ENCODE measurements at places on chromosomes 16 and 17.

DNA sequence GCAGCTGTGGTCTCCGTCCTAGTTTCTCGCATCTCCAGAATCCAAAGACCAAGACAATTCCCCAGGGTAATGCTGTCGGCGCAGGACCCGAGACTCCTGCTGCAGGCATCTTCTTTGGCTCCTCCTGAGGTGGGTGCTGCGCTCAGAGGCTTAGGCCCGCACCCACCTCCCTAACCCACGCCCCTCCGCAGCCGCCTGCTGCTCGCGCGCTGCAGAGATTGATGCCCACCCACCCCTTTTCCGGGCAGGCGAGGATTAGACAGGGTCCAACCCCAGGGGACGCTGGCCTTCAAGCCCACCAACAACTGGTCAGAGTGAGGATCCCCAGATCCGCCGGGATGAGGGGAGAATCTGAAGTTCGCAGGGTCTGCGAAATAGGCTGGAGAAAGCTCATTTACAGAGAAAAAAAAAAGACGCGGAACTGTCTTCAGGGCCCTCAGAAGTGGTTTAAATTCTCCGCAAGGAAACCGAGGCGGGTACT lies 27.9 kb downstream of the SLFN11 start:
- no peak for DNase-seq

DNA sequence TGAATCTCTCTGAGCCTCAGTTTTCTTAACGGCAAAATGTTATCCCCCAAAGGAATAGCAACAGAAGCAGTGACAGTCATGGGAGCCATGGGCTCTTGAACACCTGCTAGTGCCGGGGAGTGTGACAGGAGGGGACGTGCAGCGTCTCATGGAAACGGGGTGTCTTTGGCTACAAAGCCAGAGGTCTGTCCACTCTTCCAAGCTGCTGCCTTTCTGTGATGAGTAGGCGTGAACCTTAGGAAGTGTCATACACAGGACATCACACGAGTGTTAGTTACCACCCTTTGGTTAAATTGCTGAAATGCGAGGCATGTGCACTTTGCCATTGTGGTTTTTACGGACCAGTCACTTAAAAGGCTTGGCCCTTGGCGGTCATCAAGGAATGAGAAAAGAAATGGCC lies 93.4 kb downstream of the IRF8 start:
- no peak for DNase-seq

DNA sequence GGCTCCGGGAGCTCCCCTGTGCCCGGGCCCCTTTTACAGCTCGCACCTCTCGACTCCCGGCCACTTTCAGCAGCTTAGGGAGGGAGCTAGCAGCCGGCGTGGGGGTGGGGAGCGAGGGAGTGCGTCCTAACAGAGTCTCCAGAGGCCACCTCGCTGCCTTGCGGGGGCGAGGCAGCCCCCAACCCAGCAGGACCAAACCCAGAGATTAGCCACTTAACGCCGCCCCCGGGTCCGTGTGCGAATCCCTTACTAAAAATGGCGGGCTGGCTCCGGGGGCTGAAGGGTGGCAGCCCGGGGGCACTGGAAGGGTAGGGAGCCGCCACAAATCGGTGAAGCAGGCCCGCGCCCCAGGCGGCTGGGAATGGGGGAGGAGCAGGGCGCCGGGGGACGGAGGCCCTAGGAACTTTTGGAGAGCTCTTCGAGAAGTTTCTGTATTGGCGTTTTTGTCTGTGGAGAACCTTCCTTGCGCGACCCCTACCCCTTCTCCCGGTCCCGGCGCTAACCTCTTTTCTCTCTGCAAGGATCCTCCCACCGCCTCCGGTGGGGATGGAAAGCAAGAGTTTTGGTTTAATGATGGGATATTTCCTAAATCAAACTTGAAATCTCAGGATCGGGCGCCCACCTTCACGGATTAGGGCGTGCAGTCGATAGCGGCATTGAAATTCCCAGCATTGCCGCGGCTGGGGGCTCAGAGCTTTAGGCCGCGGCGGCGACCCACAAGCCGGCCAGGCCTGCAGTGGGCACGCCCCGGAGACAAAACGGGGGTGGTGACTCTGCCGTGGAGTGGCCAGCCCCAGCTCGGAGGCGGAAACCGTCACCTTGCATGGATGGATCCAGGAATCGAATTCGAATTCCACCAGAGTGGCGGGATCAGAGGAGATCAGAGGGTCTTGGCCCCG lies 793 bp upstream of the IRX3 start:
- DNase-seq: no peak

- DNase-seq: no peak
Measured at GRCh38 chr17:5481451-5481850, 4.5 kb downstream of the DERL2 start.

DNA sequence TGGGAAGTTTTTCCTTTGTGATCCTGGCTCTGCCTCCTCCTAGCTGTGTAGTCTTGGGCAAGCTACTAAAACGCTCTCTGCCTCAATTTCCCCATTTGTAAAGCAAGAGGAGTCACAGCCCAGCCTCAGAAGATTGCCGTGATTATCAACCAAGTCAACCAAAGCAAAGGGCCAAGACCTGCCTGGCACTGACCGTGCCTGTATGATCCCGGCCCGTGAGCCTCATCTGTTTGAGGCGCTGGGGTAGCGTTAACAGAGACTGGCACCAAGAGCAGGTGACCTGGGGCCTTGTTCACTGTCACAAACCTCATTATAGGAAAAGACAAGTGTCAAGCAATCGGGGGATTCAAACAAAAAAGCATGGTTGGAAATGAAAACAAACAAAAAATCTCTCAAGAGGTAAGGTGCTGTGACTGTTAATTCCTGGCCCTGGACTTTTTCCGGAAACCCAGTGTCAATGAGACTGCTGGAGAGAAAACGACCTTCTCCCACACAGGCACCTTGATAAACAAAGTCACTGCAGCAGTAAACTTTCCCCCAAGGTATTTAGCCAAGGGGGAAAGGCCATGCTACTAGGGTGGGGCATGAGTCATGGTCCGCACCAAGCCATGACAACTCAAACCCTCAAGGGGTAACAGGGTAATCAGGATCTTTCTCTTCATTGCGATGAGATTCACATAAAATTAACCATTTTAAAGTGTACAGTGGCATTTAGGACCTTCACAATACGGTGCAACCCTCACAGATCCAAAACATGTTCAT lies 5.4 kb downstream of the MEAK7 start:
- no peak for DNase-seq

GRCh38 chr16:28538733-28539596 lies at the start of gene NUPR1:
Gene NUPR1 (minus strand): TSS chr16:28538974. CDS start chr16:28538907, 67 bp downstream.
- DNase-seq: no peak

DNA sequence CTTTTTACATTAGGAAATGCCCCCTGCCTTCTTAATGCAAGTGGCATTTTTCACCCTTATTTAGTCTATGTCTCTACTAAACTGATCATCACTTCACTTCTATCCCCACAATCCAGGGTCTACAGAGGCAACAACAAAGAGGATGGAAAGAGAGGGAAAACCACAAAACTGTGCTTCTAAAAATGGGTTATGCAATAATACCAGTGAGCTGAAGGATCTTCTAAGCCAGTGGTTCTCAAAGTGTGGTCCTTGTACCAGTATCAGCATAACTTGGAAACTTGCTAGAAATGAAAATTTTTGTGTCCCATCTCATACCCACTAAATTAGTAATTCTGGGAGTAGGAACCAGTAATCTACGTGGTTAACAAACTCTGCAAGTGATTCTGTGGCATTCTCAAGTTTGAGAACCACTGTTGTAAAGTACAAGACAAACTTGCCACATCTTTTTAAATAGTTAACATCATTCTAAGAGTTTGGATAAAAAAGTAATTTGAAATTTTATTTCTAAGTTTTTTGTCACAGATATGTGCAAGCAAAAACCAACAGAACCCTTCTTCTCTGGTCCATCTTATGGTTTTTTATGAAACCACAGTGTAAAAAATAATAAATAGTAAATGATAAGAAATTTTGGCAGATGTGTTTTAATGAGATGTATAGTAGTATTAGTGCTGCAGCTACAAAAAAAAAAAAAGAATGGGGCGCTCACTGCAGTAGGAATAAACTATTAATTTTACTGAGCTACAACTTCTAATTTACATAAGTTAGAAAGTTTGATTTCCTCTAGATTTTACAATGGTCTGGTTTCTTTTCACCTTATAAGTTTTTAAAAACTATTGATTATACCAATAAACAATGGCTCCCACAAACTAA lies 16.2 kb downstream of the CDC27 start:
- DNase-seq: no peak

DNA sequence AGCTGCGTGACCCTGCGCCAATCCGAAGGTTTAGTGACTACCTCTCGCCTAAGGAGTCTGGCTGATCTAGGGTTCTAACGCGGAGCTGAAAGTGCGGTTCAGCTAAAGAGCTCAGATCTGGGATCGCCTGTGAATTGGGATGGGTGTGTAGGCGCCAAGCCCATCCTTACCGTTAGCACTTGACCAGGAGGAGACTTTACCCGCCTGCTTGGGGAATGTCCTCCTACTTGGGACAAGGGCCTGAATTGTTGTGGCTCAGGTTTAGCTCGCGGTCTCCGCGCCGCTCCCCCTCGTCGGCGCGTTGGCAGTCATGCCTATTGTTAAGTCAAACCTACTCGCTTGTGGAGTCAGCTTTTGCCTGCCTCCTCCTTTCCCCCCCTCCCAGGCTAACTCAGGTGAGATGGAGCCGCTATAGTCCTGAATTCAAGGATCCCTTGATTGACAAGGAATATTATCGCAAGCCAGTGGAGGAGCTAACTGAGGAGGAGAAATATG lies 480 bp downstream of the MRPS7 start:
- no peak for DNase-seq

- peak; percentile 9 for DNase-seq
Measured at GRCh38 chr17:77959126-77959925, 823 bp downstream of the TNRC6C start.

GRCh38 chr17:39208893-39209292 lies 8.8 kb downstream of the RPL19 start:
- no peak for DNase-seq

GRCh38 chr16:58615280-58615679 lies 14.3 kb downstream of the CNOT1 start:
- no peak for DNase-seq

DNA sequence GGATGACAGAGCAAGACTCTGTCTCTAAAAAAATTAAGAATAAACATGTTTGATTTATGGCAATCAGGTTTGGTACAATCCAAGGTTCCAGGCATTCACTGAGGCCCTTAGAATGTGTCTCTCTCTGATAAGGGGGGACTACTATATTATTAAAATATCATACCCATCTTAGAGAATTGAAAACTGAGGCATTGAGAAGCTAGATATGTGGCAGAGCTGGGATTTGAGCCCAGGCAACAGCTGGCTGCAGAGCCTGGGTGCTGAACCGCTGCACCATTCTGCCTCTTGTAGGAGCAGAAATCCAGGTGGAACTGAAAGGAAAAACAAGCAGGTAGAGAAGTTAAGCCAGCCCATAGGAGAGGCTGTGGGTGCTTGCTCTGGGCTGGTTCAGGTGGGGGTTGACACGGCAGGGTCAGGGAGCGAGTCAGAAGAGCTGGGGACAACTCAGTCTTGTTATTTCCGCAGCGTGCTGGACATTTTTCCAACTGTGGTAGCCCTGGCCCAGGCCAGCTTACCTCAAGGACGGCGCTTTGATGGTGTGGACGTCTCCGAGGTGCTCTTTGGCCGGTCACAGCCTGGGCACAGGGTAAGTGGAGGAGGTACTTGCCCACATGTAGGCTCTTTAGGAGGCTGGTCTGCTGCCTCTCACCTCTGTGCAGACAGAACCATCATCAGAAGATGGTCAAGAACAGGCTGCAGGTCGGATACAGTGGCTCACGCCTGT lies 62.5 kb downstream of the WIPI1 start:
- DNase-seq: no peak

DNA sequence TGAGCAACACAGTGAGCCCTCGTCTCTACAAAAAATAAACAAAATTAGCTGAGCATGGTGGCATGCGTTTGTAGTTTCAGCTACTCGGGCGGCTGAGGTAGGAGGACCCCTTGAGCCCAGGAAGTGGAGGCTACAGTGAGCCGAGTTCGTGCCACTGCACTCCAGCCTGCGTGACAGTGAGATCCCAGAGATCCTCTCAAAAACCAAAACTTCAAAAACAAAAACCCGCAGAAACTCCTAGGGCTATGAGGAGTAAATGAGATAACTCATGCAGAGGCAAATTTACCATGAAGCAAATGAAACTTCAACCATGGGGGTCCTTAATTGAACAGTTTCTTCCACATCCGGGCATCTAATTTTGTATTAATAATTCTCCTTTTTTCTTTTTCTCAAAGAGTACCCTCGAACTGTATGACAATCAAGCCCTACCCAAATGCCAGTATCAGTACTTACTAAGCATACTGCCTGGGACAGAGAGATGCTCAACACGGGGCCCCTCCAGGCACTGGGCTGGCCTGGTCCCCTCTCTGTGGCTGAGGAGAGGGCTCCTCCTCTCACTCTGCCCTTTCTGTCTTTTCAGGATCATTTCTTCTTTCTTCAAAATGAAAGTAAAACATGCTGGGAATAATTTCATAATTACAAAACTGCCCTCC lies 789 bp upstream of the PIPOX start:
- DNase-seq: no peak

GRCh38 chr17:34827008-34827407 lies 134.3 kb downstream of the CCT6B start:
- no peak for DNase-seq

DNA sequence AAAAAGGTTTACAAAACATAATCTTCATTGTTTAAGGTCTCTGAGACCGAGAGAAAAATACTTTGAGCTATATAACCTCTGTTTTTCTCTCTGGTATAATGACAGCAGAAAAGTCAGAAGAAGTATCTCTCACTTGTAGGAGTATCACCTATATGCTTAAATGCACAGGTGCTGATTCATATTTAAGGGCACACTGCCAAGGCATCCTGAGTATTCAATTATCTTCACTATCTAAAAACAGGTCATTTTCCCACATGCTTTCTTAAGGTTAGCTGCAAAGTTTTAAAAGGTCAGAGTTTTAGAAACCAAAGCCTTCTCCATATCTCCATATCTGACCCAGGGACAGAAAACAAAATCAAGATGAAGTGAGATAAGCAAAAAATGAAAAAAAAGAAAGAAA lies 99.3 kb upstream of the C17orf78 start:
- no peak for DNase-seq

DNA sequence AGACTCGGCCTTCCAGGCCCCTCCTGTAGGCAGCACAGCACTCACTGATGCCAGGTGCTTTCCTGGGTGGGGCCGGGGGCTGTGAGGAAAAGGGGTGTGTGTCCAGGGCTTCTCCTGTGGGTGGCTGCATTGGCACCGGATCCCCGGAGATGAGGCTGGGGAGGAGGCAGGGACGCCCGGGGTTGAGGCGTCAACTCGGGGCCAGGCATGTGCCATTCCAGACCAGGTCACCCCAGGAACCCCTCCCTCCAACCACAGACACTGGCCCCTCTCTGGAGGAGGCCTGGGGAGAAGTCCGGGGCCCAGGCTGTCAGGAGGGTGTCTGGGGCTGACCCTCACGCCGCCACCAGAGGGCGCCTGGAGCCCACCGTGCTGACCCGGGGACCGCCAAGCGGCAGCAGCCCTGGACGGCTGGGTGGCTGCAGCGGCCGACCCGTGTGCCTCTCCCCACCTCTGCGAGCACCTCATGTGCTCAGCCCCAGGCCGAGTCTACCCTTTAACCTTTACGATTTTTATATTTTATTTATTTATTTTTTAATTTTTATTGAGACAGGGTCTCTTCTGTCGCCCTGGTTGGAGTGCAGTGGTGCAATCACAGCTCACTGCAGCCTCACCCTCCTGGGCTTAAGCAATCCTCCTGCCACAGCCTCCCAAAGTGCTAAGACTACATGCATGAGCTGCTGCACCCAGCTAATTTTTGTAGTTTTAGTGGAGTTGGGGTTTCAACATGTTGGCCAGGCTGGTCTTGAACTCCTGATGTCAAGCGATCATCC lies 3.2 kb upstream of the METRN start:
- peak; percentile 69 for DNase-seq

- no peak for DNase-seq
Measured at GRCh38 chr16:74729783-74730683, 29.4 kb upstream of the MLKL start.

Measured in activated CD4-positive, alpha-beta T cell treated with anti-CD3 and anti-CD28 coated beads for 1 hour (primary cell).